Naive B cell (primary cell): ENCODE measurements at places on chromosomes 3 and 15.

DNA sequence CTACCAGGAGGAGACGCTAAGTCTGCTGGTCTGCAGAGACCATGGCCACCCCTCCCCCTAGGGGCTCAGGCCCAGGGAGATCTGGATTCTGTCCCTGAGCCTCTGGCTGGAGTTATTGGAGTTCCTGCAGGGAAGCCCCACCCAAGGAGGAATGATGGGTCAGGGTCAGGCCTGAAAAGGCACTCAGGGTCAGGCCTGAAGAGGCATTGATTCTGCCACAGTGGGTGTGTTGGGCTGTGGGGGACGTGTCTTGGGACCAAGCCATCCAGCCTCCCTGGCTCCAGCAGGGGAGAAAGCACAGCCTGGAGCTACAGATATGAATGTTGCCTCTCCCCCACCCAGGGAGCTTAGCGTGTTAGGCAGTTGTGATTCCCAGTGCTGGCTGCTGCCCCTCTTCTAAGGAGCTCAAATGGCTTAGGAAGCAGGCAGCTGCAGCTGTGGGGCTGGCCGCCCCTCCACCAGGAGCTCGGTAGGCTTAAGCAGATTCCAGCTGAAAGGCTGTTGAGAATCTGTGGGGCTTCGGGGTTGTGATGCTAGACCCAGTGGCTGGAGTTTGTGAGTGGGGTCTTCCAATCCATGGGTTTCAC lies 176.7 kb downstream of the CHL1 start:
- DNase-seq = no peak

- no peak for DNase-seq
Observed at GRCh38 chr3:156214676-156215075, 94.3 kb downstream of the KCNAB1 start.

DNA sequence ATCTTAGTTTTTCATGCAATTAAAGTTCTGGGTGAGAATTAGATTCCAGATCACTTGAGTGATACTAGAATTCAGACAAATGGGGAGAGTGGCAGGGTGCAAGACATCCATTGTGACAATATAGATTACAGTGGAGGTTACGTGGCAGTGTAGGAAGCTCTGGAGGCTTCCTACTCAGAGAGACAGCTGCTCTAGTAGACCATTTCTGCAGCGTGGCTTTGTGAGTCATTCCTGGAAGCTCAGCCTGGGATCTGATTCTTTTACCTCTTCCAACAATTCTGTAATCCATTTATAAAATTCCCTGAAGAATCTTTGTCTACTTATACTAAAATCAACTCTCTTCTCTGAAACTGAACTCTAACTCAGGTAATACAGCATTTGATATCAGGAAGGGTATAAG lies 90.4 kb upstream of the ASB14 start:
- DNase-seq = no peak

DNA sequence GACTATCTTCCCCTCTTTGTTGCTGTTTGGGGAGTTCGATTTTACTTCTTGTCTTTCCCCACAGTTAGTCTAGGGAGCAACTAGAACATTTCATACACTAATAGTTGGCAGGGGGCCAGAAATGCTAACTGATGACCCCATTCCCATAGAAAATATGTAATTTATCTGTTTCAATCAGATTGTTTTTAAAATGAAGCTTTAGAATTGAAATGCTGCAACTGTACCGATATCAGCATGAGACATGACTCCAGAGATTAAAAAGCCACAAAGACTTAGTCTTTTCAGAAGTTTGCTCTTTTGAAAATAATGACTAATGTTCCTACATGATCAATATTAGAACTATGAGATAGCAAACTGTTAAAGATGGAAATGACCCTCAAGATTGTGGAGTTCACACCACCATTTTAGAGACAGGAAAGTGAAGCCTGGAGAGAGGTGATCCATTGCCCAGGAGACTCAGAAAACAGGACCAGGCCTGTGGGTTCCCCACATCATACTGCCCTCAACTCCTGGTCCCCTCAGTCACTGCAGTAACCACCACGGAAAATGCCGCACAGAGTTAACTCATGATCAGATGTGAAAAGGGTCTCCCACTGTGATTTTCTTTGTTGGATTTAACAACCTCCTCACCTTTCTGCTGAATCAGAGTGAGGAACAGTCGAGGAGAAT lies 130.3 kb downstream of the CHDH start:
- DNase-seq = no peak

DNA sequence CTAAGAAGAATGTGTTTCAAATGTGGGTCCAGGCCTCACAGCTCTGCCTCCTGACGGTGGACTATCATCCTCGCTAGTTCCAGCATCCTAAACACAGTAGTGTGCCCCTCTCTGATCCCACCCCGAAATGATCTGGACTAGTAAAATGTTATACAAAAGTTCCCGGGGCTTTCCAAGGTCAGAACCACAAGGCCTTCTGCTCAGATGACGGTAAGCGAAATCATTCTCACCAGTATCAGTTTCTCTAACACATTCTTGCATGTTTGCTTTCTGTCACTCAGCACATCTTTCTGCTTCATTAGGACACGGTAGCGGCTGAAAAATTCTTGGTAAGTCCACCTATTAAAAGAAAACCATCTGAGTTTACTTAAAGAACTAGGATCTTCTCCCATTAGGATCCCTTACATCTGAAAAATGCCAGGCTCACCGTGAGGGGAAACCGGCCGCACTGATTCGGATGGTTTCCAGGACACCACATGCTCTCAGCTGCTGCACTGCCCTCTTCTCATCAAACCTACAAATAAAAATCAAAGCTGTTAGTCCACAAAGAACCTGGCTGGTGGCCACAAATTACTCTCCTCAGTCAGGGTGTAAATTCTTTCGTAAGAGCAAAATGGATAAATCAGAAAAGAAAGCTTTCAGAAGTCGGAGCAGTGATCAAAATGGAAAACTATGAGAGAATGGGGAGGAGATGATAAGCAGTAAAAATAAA lies 83.9 kb upstream of the MYO5C start:
- DNase-seq = no peak

DNA sequence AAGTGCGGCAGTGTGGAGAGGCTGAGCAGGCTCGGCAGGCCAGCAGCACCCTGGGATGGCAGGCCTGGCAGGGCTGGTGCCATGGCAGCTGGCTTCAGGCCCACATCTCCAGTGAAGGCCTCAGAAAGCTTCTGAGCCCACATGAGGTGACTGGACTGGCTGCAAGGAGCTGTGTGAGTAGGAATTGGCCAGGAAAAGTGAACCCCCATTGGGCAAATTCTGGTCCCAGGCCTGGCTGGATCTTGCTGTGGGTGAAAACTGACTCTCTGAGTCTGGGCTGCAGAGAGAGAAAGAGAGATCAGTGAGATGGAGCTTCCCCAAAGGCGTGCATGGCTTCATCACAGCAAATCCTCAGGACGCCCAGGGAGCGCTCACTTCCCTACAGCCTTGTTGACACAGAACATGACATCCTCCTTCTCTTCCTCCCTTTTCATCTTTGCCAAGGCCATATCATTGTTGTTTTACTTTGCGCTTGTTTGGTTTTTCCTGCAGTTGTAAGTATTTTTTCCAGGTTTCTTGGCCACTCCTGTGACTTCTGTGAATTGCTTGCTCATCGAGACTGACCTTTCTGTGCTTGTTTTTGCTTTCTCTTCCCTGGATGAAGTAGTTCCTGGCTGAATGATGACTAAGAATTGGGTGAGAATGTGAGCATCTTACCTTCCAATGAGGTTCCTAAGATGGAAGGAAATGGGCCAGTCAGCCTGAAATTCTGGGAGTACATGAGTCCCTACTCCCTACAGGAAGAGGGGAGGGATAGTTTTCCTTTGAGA lies 299.1 kb downstream of the TLE3 start:
- DNase-seq = no peak

DNA sequence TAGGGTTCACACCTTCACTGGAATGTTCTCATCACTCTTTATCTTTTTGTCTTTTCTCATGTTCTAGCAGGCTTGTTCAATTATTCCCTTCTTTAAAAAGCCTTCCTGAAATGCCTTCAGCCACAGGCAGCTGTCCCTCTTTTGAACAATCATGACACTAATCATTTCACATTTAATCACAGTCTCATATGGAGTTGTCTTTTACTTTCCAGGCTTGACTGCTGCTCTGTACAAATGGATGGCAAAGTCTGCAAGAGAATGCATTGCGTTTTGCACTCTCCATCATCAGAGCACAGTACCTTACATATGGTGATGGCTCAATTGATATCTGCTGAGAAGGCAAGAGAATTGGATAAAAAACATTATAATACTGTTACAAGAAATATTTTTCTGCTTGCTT lies 529.8 kb downstream of the DIPK2A start:
- DNase-seq = no peak

GRCh38 chr3:127751782-127752181 lies 70.5 kb downstream of the MGLL start:
- no peak for DNase-seq

GRCh38 chr3:33807191-33807590 lies 8.8 kb downstream of the PDCD6IP start:
- no peak for DNase-seq

- DNase-seq = no peak
Observed at GRCh38 chr3:48423241-48423882, 6.5 kb downstream of the PLXNB1 start.

DNA sequence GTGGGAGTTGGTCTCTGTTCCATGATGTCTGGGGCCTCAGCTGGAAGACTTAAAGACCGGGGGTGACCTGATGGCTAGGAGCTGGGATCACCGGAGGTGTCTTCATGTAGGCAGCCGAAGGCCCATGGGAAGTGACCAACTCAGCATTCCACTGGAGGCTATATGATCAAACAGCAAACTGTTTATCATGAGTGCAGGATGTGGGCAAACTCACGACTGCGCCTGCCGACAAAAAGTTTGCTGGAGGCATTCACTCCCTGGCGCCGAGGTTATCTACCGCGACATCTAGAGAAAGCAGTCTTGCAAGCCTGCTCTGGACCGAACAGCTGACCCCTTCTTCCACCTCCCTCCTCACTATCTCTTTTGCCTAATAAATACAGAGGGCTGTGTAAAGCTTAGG lies 62.7 kb upstream of the NR2C2 start:
- no peak for DNase-seq

DNA sequence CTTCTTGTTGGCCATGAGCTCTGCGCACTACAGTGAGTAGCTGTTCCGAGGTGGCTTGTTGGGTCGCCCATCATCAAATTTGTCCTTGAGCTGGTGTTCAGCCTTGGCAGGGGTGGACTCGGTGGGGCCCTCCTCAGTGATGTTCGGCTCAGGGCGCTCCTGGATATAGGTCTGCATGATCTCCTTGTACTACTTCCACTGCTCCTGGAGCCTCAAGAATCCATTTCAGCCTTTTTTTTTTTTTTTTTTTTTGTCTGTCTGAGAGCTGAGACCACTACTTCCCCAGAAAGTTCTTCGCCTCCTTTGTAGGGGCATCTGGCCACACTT lies 39.3 kb upstream of the ARL8B start:
- no peak for DNase-seq

DNA sequence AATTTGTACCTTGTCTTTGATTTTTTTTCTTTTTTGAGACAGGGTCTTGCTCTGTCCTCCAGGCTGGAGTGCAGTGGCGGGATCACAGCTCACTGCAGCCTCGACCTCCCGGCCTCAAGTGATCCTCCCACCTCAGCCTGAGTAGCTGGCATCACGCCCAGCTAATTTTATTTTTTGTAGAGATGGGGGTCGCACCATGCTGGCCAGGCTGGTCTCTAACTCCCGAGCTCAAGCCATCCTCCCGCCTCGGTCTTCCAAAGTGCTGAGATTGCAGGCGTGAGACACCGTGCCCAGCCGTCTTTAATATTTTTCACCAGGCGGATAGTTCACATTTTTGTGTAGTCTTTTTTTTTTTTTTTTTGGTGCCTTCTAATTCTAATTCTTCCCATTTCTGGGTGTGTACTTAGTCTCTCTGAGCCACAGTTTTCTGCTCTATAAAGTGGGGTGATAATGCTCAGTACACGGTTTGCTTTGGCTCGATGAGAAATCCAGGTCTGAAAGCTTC lies 528 bp upstream of the TATDN2 start:
- DNase-seq = no peak

DNA sequence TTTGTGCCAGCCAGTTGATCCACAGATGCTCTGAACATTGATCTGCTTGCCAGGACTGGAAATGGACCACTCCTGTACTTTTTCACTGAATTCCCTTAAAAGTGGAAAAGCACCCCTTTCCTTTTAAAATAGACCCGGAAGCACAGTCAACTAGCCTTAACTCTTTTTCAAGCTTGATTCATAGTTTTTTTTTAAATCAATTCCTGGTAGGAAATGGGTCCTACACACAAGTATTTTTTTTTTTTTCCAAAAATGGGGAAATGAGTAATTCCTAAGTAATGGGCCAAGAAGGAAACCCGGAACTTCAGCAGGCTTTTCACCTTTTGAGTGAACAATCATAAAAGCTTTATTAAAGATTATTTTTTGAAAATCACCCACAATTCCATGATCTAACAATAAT lies 234.4 kb upstream of the ADAMTS9 start:
- no peak for DNase-seq

GRCh38 chr3:13385373-13385965 lies 34.7 kb downstream of the NUP210 start:
- no peak for DNase-seq

DNA sequence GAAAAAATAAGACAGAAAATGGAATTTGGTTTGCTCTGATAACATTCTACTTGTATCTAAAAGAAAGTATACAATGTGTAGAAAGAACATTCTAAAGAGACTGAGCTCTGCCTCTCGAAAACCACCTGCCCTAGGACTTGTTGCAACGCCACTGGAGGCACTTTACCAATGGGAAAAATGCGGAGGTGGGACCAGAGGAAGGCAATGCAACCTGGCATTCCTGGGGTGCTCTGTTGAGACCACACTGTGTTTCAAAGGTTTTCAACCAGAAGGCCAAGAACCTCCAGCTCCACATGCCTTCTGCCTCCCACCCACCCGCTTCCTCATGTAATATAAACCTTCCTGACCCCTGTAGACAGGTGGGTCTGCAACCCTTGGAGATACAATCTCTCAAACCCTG lies 4.5 kb downstream of the PROK2 start:
- DNase-seq = no peak

DNA sequence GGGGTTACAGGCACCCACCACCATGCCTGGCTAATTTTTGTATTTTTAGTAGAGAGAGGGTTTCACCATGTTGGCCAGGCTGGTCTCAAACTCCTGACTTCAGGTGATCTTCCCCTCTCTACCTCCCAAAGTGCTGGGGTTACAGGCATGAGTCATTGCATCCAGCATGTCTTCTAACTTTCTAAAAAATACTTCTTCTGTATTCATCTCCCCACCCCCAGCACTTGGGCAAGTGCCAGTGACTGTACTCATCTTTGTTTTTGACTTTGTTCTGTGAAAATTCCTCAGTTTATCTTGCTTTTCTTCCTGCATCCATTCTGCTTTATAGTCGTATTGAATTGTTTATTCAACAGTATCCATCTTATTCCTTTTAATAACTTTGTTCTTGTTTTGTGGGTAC lies 47.6 kb downstream of the ARIH1 start:
- no peak for DNase-seq
